Activated CD4-positive, alpha-beta T cell treated with anti-CD3 and anti-CD28 coated beads, Interleukin-2, amount 10 ng/mL, durations not matched to agents 7 days and 5 days (primary cell): ENCODE measurements at places on chromosomes 2 and 18. TPM values are rescaled to one million over a fixed set of nuclear protein-coding genes. Genes with fewer than 3 reads are reported as not detected.

Gene LIMS3
- total RNA-seq = not detected

Gene CAVIN2
- not detected for total RNA-seq

Gene ACVR2A
- total RNA-seq = 9.2 TPM

DNA sequence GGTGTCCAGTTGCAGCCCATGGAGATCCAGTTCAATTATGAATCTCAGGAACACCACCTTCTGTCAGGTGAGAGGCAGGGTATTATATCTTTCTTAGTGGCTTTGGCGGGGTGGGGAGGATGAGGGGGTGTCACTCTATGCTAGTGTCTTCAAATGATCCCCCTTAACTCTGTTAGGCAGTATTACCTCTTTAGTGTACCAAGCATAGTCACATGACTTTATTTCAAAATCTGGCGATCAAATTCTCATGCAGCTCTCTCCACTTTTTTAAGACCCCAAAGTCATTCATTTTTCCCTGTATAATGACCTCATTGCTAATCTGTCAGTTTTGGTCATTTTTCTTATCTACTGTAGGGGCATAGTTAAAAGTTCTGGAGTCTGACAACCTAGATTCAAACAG, 1.1 kb upstream of the ZSCAN30 start:
- DNase-seq = no peak

DNA sequence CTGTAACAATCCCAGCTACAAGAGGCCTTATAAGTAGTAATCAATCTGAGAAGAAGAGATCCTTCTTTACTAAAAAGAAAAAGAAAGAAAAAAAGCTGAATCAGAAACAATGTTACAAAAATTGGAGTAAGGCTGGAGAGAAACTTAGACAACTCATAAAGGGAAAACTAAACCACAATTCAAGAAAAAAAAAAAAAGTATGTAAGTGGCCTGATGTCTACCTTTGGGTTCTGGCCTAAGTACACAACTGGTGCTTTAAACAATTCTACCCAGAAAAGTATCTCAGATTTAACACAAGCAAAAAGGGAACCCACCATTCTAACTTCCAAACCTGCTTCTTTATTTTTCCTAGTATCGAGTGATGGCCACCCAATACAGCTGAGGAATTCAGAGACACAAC, 45.3 kb downstream of the ZNF521 start:
- DNase-seq = no peak

Gene MOGAT1
- not detected for total RNA-seq

Gene DES
- total RNA-seq = not detected

DNA sequence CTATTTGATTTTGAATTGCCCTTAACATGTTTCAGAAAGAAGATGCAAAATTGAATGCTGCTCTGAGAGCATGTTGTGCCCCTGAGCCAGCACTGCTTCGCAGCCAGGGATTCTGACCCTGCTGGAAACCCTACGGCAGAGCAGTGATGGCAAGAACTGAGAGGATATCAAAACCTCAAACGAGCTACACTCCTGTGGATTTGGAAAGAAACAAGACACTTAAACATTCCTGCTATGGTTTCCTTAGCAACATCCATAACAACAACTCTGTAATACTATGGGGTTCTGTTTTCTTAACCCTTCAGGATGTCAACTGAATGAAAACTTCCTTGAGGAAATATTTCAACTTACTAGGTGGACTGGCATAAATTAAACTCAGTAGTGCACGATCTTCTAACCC, 649.1 kb downstream of the NYAP2 start:
- no peak for DNase-seq

DNA sequence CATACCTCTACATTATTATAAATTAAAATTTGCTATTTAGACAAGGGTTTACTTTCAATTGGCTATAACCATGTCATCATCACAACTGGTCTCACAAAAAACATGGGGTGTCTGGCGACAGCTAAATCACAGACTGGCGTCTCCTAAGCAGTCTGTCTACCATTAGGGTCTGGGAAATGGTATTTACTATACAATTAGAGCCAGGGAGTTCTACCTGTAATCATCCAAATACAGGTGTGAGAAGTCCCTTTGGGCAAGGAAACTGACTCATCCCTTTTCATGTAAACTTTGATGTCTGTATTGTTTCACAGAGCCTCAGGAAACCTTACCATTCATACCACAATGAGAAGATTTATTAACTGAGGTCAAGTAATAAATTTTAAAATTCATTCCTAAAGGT, 126.7 kb downstream of the OLA1 start:
- no peak for DNase-seq

Gene CFAP65
- total RNA-seq = not detected

Gene CHMP3
- 50.7 TPM for total RNA-seq

GRCh38 chr2:229137066-229137465, 134.0 kb downstream of the PID1 start:
- no peak for DNase-seq

GRCh38 chr18:61554117-61554776, 221.0 kb downstream of the CDH20 start:
- peak; percentile 10 for DNase-seq

Gene IL1F10
- not detected for total RNA-seq

DNA sequence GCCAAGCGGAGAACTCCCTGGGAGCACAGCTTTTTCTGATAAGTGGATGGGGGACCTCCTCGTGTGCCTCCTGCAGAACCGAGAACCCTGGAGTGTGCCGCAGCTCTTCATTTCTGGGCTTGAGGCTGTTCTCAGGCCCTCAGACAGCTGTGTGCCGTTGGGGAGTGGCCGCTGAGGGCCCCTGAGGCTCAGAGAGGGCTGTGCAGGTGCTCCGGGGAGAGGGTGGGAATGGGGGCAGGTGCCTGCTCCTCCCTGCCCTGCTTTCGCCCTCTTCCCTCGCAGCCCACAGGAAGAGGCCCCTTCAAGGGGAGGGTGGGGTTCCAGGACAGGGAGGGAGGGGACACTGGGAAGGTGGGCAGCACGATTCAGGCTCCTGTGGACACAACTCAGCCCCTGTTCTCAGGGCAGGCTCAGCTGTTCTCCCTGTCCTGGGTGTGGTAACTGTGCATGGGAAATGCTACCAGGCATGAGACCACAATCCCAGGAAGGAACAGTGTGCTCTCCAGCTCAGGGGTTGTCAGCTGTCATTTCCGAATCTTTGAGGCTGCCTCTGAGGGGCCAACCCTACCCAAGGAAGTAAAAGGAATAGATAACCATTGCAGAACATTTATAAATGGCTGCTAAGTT, 11.3 kb downstream of the LCT start:
- no peak for DNase-seq

Gene XDH
- 0.17 TPM for total RNA-seq

- no peak for DNase-seq
Measured at GRCh38 chr2:55610954-55611743, 6.3 kb downstream of the PPP4R3B start.

Gene DAW1
- total RNA-seq = not detected

DNA sequence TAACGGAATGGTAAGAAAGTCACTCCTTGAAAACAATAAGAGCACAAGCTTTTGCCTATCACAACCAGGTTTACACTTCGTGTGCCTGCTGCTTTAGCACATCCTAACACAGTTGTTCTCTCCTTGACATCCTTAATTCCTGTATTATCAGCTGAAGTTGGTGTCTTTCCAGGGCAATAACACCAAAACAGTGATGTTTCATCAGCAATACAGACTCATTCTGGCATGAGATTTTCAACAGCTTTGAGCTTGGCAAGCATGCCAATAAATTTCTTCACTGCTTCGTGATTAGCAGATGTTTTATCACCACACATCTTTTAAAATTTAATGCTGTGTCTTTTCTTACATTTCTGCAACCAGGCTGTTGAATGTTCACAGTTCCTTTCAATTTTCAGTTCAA, 148.4 kb downstream of the EIPR1 start:
- no peak for DNase-seq

GRCh38 chr2:116696223-116696622, 1118.3 kb upstream of the DDX18 start:
- no peak for DNase-seq

Gene USP14
- 67.4 TPM for total RNA-seq

Gene SATB2
- 0.02 TPM for total RNA-seq

DNA sequence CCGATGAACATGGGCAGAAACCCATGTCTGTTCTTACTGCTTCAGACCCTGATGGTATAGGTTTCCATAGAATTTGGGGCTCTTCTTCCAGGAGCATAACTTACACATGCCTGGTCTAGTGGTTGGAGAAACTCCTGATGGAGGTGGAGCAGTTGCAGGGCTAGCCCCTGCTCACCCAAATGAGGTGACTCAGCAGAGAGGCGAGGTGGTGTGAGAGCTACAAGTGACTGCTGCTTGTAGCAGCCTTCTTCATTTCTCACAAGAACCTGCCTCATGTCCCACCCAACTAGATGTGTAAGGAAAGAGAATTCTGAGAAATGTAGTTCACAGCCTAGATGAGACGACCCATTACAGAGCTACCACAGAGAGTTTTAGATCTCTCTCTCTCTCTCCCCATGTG, 105.3 kb downstream of the ZNF407 start:
- no peak for DNase-seq

DNA sequence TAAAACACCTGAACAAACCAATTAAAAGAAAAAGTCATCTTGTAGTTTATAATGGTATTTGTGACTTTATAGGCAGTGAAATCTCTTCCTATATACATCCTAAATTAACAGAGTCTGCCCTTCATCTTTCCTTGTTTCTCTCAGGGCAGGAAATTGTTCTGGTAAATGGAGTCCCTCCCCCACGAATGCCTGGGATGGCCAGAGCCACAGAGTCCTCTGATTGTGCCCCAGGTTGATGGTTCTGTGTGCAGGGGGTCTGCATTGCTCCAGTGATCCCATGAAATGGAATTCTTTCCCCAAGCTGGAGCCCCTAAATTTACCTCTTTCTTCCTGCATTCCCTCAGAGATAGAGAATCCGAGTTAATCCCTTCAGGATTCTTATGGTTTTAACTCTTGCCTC, 155.5 kb downstream of the MTX2 start:
- no peak for DNase-seq

- DNase-seq = no peak
Measured at GRCh38 chr2:119598596-119599263, 54.5 kb downstream of the CFAP221 start.

GRCh38 chr2:100186126-100186525, 43.7 kb upstream of the AFF3 start:
- no peak for DNase-seq

DNA sequence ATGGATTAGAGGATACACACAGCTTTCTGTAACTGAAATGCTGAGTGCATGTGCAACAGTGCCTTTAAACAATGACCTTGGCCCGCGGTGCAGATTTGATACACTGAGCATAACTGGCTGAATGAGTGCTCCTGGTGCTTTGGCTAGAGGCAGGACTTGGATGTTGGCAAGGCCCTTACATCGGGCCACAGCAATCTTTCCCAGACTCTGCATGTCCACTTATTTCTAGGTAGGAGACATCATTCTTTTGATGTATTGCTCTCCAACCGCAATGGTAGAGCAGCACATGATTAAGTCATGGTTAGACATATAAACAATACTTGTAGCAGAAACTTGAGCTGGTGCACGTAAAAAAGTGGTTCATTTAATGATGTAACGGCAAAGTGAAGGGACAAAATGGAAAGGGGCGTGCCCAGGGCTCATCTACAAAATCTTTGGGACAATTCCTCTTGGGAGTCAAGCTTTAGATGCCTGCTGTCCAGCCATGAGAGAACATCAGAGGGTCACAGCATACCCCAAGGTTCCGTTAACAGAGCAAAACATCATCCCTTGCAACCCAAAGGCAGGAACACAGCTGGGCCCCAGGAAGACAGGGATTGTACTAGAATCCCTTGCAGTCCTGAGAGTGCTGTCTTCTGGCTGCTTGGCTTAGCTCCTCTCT, 43.4 kb downstream of the RAB31 start:
- no peak for DNase-seq

Gene GKN1
- not detected for total RNA-seq

- no peak for DNase-seq
Measured at GRCh38 chr2:160402501-160402900, 91.1 kb downstream of the RBMS1 start.

DNA sequence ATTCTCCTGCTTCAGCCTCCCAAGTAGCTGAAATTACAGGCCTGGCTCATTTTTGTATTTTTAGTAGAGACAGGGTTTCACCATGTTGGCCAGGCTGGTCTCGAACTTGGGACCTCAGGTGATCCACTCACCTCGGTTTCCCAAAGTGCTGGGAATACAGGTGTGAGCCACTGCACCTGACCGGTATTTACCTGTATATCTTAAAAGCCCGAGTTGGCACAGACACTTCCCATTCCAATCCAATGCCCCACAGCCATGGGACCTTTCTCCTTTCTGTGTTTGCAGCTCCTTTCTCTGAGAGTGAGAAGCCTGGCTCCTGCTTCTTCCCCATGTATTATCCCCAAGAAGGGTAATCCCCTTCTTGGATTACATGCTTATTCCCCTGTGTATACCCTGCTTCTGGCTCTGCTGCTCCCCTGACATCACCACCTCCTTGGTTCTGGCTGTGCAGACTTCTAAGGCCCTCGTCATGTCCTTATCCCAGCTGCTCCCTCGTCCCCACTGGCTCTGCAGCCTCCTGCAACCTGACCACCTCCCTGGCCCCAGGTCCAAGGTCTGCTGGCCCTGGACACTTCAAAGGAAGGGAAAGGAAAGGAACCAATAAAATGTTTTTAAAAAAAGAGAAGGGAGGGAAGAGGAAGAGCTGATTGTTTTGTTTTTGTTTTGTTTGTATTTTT, 52.8 kb downstream of the INPP5D start:
- no peak for DNase-seq
